ENCODE measurements at places on chromosomes 3 and 15. TPM values are rescaled to one million over a fixed set of nuclear protein-coding genes. Genes with fewer than 3 reads are reported as not detected.

Gene GP5
- total RNA-seq: 0.31 TPM

Gene THSD4
- not detected for total RNA-seq

Gene RARRES1
- not detected for total RNA-seq

Gene DPPA4
- 0.06 TPM for total RNA-seq

Gene MCF2L2
- total RNA-seq: 3.7 TPM

Gene SMAD6
- 0.04 TPM for total RNA-seq

Gene TFRC
- total RNA-seq: 779 TPM

Gene SLC24A5
- total RNA-seq: not detected

Gene PRKCD
- total RNA-seq: 20.6 TPM

Gene TARS3
- 10.1 TPM for total RNA-seq

Data from activated CD8-positive, alpha-beta memory T cell treated with anti-CD3 and anti-CD28 coated beads for 36 hours (primary cell).